ENCODE measurements at places on chromosomes 16 and 17. TPM values are rescaled to one million over a fixed set of nuclear protein-coding genes. Genes with fewer than 3 reads are reported as not detected.

The GP1BA gene
- not detected for total RNA-seq

The GLYR1 gene
- 67.5 TPM for total RNA-seq

The LYRM9 gene
- 1.8 TPM for total RNA-seq

The SMIM5 gene
- total RNA-seq, result under 0.01 TPM

The RILP gene
- total RNA-seq, result 34.0 TPM

The GLIS2 gene
- 1.3 TPM for total RNA-seq

The ERBB2 gene
- total RNA-seq, result 15.3 TPM

The MMP2 gene
- 211 TPM for total RNA-seq

The RND2 gene
- under 0.01 TPM for total RNA-seq

The SLC13A2 gene
- not detected for total RNA-seq

The DNAH2 gene
- under 0.01 TPM for total RNA-seq

The GRAPL gene
- total RNA-seq, result 7.0 TPM

The CHD9NB gene
- total RNA-seq, result 0.97 TPM

The ELAC2 gene
- total RNA-seq, result 77.6 TPM

The ZNF469 gene
- 1.6 TPM for total RNA-seq

The EVI2A gene
- 1.3 TPM for total RNA-seq

The TEX19 gene
- total RNA-seq, result not detected

The ACE gene
- total RNA-seq, result 52.6 TPM
